ENCODE measurements at places on chromosomes 7 and 10.

- DNase-seq: no peak
Observed at GRCh38 chr10:101452593-101452992, 98.6 kb downstream of the BTRC start.

- DNase-seq: no peak
Observed at GRCh38 chr10:106336874-106337273, 827.6 kb downstream of the SORCS1 start.

GRCh38 chr10:43945094-43945730 is 296.5 kb upstream of the ZNF32 start:
- DNase-seq: no peak

- no peak for DNase-seq
Observed at GRCh38 chr10:85916286-85916685, 450.3 kb downstream of the GRID1 start.

DNA sequence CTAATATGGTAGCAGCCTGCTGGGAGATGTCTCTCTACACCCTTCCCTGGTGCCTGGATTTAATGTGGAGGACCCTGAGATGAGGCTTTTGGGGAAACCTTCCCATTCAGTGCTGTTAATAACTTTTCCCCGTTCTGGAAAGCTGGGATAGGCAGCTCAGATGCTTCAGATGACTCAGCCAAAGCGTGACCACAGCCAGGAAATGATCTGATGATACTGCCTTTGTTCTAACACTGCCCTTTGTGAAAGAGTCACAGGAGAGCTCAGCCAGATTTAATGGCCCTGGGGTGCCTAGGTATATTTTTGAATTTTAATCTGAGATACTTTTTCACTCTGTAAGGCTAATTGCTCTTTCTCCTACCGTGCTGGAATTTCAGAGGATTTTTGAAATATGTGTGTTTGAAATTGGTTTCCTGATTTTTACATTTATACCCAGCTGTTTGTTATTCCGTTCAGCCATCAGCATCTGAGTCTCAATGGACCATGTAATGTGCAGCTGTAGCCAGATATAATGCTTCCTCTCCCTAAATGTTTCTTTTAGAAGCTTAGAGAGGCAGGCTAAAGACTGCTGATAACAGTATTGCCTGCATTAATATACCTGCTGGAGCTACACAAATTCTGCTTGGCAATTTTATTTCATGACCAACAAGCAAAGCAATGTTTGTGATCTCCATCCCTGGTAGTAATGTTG is 17.8 kb downstream of the CELF2 start:
- DNase-seq: no peak

DNA sequence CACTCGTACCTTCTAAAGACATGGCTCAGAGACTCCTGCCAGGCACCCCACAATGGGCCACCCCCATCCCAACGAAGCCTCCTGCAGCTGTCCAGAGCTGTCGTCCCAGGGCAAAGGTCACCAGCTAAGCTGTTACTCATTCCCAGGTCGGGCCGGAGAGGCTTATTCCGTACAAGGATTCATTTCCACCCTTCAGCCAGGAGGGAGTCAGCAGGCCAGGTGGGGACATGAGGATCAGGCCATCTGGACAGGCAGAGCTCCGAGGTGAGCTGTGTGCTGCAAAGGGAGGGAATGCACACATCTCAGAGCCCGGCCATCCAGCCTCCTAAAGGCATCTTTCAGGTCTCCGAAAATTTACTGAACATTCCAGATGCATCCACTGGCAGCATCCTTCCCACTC is 63.9 kb upstream of the NANOS1 start:
- DNase-seq: no peak

DNA sequence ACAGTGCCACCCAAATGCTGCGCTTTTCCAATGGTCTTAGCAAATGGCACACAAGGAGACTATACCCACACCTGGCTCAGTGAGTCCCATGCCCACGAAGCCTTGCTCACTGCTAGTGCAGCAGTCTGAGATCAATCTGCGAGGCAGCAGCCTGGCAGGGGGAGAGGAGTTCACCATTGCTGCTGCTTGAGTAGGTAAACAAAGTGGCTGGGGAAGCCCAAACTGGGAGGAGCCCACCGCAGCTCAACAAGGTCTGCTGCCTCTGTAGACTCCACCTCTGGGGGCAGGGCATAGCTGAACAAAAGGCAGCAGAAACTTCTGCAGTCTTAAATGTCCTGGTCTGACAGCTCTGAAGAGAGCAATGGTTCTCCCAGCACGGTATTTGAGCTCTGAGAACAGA is 891.2 kb downstream of the PCDH15 start:
- no peak for DNase-seq

DNA sequence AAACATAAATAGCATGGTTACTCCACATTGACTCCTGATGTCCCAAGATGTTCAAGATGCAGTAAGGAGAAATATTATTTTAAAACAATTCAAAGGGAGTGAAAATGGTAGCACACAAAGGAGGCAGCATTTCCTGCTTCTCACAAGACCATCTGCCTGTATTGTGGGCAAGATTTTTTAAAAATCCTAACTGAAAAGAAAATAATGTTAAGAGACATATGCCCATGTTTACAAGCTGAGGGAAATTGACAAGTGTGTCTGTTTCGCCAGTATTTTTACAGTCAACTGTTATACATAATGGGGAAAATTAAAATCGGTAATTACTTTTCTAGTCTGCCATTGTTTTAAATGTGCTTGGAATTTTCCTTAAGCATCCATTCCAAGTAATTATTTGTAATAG is 646.2 kb upstream of the C7orf33 start:
- no peak for DNase-seq

DNA sequence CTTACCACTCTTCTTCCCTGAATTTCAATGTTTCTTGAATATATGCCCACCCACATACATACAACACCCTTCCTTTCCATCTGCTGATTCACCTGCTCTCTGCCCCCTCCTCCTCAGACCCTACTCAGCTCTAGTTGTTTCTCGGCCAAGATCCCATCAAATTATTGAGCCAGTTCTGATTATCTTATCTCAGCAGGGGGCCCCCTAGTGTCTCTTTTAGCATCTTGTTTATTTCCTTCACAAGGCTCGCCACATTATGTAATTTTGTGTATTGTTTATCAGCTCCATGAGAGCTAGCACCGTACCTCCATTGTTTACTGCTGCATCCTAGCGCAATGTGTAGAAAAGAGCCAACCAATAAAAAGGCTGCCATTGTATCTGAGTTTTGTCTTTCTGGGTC is 71.9 kb downstream of the FAM13C start:
- no peak for DNase-seq

DNA sequence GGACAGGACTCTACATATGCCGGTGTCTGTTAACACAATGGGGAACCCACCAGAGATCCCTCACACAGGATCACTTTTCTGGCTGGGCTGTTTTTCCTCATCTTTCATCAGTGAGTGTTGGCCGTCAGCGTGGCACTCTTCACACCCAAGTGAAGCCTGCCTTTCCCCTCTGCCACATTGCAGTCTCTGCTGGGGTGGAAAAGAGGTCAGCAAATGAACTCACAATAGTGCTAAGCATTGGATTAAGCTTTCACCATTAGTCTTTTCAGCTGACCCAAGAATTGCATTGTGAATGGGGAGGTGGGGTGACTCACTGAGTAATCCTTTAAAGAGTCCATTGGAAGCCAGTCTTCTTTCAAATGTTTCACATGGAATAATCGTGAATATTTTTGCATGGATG is 143.0 kb downstream of the KIAA1217 start:
- no peak for DNase-seq

DNA sequence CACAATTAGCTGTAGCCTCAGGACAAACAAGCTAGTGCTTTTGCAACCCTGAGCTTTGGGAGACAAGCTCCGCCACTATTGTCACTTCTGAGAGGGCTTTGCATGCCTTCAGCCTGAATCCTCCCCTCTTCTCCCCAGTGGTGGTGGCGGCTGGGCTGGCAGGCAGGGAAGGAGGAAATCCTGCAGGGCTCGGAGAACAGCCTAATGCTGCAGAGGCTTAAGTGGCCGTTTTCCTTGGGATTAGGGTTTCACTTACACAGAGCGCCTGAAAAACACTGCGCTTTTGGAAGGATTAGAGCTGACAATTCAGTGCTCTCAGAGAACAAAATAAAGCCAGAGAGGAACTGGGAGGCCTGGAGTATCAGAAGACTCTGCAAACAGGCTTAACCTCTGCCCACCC is 71.3 kb downstream of the PAX2 start:
- DNase-seq: no peak

DNA sequence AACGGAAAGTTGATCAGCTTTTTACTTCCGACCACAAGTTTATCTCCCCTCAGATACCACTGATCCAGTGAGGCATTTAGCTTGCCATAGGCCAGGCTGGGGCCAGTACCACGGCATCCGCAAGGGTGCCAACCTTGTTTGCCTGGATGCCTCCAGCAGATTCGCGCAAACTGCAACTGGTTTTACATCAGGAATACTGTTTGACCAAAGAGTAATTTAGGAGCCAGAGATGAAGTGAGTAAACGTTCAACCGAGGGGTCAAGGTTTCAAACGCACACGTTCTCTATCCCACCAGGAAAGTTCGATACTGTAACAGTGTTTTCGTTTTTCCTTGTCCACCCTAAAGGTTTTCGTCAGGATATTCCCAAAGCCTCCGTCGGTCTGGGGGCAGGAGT is 266 bp upstream of the MDFIC start:
- DNase-seq: no peak

GRCh38 chr7:132169730-132170129 is 406.5 kb downstream of the PLXNA4 start:
- DNase-seq: no peak

All from stimulated activated CD8-positive, alpha-beta memory T cell treated with anti-CD3 and anti-CD28 coated beads, Interleukin-2, amount 100 ng/mL, for 48 hours (primary cell).